ENCODE measurements at places on chromosomes 2 and 18.

DNA sequence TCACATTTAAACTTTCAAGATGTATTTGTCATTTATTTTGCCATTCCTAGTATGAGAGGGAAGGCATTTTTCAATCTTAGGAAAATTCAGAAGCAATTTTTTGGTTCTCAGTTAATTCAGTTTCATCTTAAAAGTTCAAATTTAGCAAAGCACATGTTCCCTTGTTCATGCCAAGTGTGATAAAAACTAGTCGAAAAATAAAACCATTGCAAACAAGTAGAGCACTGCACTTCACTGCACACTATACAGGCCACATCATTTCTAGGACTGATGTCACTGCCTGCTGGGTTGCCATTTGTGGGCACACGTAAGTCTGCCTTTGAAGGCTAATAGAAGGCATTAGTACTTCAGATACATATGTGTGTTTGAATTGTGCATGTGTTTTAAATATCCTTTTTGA is 14.3 kb downstream of the TBR1 start:
- DNase-seq = no peak

DNA sequence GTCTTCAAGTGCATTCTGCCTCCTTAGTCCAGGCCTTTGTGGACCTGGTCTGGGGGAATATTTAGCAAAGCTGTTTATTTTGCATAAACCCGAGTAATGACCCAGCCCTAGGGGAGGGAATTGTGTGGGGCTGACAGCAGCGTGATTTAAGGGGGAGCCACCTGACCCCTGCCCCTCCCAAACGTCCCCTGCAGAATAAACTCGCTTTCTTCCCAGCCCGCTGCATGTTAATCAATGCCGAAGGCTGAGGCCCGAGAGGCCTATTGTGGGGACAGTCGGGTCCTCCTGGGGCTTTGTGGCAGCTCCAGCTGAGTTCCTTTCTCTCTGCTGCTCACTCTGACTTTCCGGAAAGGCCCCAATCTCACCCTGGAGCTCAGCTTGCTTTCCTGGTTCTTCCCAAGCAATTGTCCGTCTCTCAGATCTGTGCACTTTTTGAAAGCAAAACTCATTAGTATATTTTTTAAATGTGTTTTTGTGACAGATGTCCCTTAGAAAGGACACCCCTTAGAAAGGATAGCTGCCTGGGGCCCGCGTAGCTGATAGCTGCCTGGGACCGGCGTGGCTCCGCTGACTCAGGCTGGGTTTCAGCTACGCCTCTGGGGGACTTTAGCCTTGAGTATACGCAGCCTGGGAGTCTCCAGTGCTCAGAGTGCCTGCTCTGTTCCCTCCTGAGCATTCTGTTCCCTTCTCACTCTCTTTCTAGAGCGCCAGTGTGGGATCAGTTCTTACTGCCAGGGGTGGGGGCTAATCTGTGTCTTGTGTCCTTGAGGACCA is 158.3 kb downstream of the GLI2 start:
- no peak for DNase-seq

DNA sequence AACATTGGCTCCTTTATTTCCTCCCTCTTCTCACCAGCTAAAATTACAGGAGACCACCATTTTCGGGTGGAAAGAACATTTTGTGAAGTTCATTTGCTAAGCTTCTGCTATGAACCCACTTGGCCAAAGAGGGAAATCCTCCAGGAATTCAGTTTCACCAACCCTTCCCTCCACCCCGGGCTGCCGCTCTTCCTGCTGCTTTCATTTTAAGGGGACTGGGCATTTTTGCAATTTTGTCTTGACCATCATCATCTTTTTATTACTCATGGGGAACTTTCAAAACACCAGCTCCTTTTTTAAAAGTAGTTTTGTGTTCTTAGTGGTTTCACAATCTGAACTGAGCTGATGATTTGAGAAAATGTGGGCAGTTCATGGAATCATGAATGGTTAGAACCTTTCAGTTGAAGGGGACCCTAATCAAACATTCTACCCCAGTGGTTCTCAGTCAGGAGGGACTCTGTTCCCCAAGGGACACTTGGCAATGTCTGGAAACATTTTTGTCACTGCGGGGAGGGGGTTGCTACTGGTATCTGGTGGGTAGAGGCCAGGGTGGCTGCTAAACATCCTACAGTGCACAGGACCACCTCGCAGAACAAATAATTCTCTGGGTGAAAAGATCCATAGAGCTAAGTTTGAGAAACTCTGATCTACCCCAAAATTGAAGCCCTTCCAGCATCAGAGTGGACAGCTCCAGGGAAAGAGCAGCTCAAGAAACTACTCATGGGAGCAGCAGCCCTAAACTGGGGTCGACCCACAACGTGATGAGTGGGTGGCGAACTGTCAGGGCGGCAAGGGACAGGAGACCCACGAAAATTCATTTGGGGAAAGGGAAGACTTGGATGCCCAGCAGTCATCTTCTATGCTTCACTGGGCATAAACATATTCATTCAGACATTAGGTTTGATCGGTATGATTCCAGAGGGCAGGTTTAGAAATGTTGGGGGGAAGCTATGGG is 92.9 kb downstream of the ACKR3 start:
- DNase-seq = no peak

- no peak for DNase-seq
Measured at GRCh38 chr2:119064567-119064966, 94.0 kb downstream of the C1QL2 start.

- no peak for DNase-seq
Measured at GRCh38 chr18:48902856-48903601, 47.7 kb downstream of the SMAD7 start.

- no peak for DNase-seq
Measured at GRCh38 chr2:222232839-222233238, 66.0 kb downstream of the PAX3 start.

DNA sequence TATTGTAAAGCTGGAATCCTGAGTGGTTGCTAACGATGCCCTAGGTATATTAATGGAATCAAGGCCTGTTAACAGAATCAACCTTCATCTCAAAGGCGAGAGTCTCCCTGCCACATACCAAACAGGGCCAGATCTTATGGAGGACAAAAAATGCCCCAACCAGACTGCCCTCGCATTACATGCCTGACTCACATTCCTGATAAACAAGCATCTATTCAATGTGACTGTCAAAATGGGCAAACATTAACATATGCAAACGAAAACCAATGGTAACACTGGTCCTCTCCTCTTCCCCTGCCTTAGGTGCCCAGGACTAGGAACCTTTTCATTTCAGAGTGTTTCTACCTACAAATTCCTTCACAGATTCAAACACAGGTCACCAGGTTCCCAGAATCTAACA is 83.4 kb downstream of the COL6A3 start:
- DNase-seq = no peak

GRCh38 chr2:45182667-45183295 is 173.5 kb upstream of the SIX2 start:
- DNase-seq = no peak

GRCh38 chr18:8215741-8216140 is 393.5 kb upstream of the RAB12 start:
- DNase-seq = no peak

DNA sequence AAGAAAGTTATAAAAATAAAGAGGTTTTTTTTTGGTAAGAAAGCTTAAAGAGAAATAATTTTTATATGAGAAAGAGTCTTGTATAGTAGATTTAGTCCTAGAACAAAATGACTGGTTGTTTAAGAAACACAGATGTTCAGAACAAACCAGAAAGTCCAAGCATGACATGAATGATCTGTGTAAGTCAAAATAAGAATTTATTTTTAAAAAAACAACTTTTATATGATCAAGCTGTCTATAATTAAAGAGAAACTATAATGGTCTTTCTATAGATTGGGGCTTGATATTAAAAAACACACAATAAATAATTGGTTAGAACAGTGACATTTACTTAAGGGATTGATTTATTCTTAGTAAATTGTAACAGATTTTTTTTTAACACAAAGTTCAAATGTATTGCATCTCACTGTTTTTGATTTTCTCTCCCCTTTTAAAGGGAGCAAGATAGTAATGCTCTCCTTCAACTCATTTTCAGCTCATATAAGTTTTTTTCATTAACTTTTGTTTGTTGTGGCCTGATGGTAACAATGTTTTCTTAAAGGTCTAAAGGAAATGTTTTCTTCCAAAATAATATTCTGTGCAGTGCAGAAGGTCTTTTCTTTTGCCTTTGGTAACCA is 1256.8 kb downstream of the LRP1B start:
- DNase-seq = no peak

DNA sequence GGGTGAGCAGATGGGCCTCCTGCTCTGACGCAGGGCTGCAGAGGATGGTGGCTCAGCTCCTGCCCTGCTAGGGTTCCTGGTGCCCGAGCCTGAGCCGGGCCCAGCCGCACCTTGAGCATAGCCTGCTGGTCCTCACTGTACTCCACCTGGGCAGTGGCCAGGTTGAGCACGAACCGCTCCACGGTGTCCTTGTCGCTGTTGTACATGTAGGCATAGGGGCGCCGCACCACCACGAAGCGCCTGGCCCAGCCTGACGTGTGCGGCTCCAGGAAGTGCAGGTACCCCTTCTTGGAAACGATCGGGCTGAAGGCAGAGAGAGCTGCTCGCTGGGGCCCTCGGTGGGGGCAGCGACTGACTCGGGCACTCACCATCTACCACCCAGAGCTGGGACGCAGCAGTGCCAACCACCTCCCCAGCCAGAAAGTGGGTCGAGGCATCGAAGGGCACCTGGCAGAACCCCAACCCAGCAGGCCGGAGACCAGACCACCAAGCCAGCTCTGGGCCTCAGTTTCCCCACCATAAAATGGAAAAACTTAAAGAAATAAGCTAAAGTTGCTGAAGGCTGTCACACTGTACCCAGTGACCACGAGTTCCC is 27.3 kb downstream of the AQP12A start:
- no peak for DNase-seq

DNA sequence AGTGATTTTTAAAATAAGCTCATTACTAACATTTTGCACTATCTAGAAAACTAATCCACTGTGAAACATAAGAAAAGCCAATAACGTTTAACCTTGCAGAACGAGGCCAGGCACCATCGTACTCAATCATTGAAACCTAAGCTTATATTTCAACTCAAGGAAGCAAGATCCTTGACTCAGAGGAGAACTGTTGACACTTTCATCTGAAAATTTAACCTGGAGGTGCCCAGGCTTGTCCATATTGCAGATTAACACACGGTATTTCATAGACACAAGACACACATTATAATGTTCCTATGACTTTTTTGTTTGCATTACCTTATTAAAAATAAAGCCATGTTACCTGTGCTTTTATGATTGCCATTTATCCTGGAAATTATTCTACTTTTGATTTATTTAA is 89.6 kb downstream of the ZNF385B start:
- DNase-seq = no peak

DNA sequence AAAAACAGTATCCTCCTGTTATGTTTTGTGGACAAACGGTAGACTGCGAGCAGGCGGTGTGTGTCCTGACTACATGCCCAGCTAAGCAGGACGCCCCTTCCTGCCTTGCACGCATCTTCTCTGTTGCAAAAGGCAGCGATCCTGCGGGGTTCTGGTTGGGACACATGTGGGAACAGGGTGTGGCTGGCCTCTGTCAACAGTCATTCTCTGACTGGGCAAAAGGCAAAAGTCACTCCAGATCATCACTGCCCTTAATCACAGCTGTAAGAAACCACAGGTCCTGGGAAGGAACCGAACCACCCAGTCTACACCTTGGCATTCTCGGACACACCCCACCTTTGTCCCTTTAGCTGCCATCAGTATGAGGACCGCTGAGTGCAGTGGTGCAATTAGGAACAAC is 44.3 kb upstream of the TMEM87B start:
- DNase-seq = no peak

GRCh38 chr2:227130636-227131035 is 33.4 kb downstream of the COL4A4 start:
- DNase-seq = no peak

All from Calu3 (cell line).